Fibroblast of mammary gland (primary cell): ENCODE measurements at places on chromosomes 13 and 19.

GRCh38 chr13:27791146-27791900, 960 bp upstream of the GSX1 start:
- no peak for DNase-seq

- DNase-seq: no peak
These were observed 56.5 kb downstream of the TSC22D1 start for GRCh38 chr13:44519642-44520041.

- DNase-seq: no peak
These were observed 403.1 kb downstream of the SPRY2 start for GRCh38 chr13:79937771-79938216.

DNA sequence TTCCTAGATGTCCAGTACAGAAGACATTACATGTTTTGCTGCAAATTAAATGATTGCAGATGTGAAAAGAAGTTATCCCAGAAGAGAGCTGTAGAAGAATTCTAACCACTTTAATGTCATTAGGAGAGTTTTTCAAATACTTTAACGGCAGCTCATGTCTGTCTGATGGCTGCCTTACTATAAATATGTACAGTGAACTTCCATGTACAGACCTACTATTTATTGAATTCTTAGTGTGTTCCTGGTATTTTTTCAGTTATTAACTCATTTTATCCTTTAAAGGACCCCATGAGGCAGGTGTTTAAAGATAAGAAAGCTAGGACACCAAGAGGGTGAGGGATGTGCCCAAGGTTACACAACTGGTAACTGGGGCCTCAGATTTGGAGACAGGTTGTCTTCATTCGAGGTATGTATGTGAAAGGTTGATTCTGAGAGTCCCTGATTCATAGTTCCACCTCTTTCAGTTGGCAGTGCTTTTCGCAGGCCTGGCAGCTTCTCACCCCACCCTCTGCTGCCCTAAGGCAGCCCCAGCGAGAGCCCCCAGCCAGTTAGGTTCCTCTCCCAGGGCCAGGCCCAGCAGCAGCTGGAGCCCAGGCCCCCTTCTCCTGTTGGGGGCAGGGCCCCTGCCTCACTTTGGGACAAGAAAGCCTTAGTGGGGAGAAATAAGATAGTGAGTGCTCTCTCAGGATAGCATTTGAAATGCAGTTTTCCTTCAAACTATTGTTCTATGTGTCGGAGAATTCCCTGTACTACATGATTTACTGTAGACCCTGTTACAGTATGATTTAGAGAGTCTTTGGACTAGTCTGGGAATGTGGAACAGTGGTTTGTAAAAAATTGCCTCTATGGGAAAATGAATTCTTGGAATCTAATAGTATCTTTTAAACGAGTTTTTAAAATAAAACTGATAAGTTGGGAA, 67.7 kb upstream of the TEX29 start:
- DNase-seq: peak; percentile 38

DNA sequence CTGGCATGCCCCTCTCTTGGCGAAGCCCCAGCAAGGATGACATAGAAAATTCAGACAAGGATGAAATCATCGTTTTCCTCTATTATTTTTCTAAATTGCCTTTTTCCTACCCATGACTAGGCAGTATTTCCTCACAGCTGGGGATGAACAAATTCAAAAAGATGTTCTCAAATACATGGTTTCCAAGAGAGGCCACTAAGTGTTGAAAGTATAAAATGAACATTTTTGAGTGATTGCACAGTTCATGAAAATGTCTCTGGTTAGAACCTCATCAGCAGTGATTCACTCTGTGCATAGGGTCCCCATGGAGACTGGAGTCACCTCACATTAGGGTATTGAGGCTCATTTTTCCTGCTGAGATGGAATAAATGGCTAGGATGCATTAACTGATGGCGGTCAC, 373.7 kb downstream of the DNAJC15 start:
- DNase-seq: peak; percentile 85

DNA sequence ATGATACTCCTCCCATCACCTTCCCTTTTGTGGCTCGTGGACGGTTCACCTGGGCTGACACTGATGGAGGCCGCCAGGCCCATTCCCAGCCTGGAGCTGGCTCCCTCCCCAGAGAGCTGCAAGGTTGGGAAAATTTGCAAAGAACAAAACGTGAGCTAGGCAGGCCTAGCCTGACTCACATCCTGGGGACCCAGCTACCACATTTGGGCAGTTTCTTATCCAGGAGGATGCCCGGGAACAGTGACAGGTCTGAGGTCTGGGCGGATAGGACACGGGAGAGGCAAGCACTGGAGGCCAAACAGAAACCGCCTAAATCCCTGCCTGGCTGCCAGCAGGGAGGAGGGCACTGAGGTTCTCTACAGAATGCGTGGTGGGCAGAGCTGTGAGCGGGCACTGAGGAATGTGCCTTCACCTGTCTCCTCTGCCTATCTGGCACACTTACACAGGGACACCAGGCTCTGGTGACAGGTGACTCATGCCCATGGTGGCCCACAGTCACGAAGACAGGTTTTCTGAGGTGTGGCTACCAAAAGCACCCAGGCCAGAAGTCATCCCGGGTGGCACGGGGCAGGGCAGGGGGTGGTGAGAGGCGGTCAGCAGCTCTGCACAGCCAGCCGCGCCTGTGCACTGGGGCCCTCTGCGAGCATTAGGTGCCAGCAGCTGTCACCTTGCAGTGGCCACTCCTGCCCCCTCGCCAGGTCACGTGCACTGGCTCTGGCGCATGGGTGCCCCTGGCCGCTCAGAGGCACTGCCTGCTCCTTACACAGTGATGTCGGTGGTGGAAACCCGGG, 23.2 kb downstream of the SH3GL1 start:
- peak; percentile 57 for DNase-seq

GRCh38 chr13:49649963-49650312, 21.6 kb downstream of the ARL11 start:
- DNase-seq: no peak

GRCh38 chr19:12641456-12641855, 25.1 kb downstream of the MAN2B1 start:
- no peak for DNase-seq
